ENCODE measurements at places on chromosomes 5 and 9.

- no peak for DNase-seq
Measured at GRCh38 chr9:25570802-25571201, 107.4 kb downstream of the TUSC1 start.

DNA sequence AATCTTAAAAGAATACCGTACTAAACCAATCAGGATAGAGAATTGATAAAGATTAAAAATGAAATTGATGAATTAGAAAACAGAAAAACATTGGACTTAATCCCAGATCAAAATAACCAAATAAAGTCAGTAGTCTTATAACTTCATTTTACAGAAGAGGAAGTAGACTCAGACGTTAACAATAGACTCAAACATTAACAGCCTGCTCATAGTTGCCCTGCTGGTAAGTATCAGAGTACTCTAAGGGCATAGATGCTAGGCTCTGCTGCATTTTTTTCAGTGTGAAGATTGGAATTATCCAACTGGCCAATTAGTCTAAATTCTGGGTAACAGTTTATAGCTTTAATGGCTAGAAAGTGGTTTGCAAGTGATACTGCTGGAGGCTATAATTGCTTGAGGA, 42.9 kb downstream of the ADGRV1 start:
- DNase-seq: no peak

- no peak for DNase-seq
Measured at GRCh38 chr5:68679041-68679440, 414.8 kb upstream of the SLC30A5 start.

DNA sequence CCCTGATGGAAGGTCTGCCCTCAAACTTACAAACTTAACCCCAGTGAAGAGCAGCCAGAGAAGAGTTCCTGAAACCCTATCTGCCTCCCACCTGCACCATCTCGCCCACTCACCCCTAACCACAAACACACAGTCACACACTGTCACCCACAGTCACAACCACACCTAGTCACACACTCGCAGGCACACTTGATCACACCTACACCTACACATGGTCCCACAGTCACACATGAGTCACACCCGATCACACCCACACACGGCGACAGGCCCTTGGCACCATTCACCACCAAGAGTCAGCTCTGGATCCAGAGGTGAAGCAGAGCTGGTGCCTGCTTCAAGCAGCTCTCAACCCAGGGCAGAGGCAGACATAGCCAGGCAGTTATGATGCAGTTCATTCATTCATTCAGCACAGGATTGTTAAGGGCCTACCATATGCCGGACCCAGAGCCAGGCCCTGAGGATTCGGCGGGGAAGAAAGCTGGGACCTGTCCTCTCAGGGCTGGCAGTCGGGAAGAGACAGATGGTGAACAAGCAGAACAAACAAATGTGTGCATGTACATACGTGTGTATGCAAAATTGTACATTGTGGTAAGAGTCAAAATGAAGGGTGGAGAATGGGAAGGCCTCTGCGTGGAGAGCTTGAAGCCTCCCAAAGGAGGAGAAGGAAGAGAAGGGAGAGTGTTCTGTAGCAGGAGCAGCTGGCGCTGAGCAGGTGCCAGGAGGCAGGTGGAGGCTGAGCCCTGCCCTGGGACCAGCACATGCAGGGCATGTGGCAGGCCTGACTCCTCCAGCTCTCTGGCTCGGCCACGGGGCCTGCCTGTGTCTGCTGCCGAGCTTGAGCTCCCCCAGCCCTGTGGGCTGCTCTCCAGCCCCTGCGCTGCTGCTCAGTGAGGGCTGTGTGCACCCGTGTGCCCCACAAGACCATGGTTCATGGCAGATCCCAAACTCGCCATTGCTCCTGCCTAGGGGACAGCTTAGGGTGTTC, 6.4 kb downstream of the TSPAN17 start:
- DNase-seq: no peak

DNA sequence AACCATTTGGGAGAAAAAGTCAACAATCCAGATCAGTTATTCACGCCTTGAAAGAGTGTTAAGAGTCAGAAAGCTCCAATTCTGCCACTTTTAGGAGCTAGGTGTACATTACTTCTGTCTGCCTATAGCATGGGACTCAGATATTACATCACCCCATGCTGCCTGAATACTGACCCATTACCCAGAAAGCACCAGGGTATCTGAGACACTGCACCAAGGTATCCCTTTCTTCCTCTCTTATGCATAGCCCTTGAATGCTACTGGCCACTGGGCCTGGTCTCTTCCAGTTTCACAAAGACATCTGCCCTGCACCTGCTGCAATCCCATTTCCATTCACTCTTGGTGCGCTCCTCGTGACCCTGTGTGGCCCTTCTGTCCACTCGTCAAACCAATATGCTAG, 2.6 kb downstream of the STRBP start:
- peak; percentile 55 for DNase-seq

GRCh38 chr5:177432143-177432838, 5.8 kb downstream of the GRK6 start:
- no peak for DNase-seq

DNA sequence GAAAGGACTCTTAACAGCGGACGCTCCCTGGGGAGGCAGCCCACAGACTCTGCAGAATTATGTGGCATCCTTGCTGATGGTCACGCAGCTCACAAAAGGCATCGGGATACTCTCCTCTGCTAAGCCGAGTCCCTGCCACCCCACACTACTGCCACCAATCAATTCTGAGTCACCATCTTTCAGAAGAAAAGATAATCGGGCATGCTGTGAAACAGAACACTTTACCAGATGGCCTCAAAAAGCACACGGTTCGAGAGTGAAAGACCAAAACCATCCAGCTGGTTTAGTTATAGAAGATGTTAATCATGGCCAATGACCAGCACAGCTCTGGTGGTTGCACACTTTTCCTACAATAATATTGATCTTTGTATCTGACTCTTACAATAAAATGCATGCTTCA, 136.3 kb downstream of the MYO10 start:
- no peak for DNase-seq

- DNase-seq: no peak
Measured at GRCh38 chr5:61246768-61247307, 84.6 kb upstream of the SMIM15 start.

- no peak for DNase-seq
Measured at GRCh38 chr9:129069862-129070641, 10.9 kb upstream of the DOLPP1 start.

DNA sequence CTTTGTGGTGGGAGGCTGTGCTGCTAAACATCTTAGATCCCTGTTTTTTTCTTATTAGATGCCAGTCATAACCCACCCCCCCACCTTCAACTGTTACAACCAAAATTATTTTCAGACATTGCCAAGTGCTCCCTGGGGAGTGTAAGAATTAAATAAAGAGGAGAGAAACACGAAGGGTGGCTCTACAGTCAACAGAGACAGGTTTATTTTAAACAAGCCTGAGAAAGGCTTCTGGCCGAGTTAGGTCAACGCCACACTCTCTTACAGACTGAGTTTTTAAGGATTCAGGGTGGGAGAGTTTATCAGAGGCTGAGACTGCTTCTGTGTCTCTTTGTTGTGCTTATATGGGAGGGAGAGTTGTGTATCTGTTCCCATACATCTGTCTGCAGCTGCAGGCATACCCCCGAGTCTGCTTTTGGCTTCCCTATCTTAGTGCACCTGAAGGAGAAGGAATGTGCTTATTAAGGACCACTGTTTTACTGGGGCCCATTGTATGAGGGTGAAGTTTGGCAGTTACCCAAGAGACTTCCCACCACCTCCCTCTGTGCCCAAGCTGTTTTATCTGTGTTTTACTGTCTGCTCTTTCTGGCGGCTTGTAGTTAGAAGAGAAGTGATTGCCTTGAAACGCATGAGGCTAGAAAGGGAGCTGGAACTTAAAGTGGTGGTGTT, 11.4 kb upstream of the GDA start:
- DNase-seq: no peak

DNA sequence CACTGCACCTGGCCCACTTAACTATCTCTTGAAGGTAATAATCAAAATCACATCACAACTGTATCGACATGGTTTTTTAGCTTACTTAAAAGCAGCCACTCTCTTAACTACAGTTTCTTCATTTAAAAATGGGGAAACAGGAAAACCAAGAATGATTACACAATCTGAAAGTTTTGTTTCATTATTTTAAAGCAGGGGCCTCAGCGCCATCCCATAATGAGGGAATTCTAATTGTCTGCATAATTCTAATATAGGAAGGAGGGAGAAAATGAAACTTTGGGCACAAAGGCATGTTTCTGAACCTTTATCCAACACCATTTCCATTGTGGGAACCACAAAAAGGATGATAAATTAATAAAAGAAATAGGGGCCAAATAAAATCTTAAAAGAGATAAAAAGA, 7.6 kb downstream of the HACD4 start:
- no peak for DNase-seq

- no peak for DNase-seq
Measured at GRCh38 chr5:111242606-111243005, 18.4 kb downstream of the CAMK4 start.

DNA sequence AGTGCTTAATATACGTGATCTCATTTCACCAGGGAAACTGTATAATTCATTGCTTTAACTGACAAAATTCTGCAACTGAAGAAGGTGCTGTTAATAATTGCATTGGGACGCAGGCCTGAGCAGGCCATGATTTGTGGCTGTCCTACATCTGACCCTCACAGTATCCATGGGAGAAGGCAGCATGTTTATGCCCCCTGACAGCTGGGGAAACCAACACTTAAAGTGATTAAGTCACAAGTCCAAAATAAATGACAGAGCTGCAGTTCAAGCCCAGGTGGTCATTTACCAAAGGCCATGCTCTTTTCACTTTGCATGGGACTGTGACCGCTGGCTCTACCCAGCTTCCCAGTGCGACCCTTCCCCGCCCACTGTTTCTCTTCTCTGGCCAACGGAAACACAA, 30.5 kb upstream of the KCNMB1 start:
- no peak for DNase-seq

DNA sequence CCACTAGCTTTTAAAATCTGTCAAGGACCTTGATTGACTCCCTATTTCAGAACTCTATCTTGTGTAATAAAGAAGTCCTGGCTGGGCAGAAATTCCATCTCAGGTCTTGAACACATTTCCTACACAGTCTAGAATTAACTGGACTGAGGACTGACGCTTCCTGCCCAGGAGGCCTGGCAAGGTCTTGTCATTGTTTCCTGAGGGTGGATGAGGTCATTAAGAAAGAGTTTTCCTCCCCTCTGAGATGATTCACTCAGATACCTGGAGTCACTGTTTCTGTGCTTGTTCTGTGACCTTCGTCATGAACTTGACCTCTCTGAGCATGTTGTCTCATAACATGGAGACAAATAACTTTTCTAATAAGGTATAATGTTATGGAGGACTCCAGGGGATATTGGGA, 10.0 kb downstream of the MTAP start:
- DNase-seq: no peak

- DNase-seq: no peak
Measured at GRCh38 chr5:178557416-178557815, 32.8 kb downstream of the COL23A1 start.

DNA sequence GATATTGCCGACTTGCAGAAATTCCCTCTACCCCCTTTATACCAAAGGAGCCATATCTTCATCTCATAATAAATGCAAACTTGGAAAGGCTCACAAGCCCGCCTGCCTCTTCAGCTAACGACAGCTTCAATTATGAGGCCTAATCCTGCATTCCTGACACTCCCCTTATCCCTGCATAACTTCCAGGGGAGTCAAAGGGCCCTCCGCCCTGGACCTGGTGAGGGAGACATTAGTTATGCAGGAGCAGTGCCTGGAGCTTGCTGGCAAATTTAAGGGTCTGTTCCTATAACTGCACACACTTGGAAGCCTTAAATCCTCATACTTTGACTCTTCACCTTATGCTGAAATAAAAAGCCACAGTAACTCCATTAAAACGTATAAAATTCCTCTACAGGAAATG, 617.9 kb downstream of the BNC2 start:
- no peak for DNase-seq

GRCh38 chr5:119319401-119319800, 36.4 kb upstream of the TNFAIP8 start:
- no peak for DNase-seq

DNA sequence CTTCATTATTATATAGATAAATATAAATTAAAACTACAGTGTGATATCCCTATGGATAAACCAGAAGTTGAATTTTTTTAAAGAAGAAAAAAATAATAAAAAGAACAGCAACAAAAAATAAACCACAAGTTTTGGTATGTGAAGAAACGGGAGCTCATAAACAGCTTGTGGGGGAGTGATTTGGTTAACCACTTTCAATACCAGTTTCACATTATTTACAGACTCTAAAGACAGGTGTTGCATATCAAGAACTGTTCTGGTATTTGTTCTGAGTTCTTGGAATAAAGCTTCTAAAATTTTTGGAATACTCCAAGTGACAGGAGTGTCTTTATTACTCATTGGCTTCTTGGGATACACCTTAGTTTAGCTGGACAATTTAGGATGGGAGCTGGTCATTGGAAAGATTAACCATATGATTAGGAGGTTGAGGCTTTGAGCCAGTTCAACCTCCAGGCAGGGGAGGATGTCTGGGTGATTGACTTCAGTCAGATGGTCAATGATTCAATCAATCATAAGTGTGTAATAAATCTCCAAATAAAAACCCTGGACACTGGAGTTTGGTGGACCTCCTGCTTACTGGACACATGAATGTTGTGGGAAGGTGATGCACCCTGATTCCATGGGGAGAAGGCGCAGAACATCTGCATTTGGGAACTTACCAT, 2223.1 kb upstream of the C9orf72 start:
- no peak for DNase-seq

Data from Karpas-422 (cell line).